ENCODE measurements at places on chromosomes 7 and 10. TPM values are rescaled to one million over a fixed set of nuclear protein-coding genes. Genes with fewer than 3 reads are reported as not detected.

DNA sequence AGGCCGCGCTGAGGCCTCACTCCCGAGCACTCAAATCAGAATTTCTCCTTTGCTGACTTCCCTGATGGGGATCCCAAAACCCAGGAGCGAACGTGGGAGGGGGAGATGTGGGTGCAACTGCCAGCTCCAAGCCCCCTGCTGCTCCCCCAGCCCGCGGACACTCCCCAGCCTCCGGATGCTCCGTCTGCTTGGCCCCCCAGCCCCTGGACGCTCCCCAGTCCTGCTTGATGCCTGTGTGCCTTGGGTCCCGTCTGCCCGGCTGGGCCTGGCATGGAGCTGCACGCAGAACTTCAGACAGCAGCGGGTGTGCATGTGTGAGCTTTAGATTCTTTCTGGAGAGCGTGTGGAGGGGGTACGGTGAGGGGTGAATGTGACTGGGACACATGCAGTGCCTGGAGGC is 4.7 kb upstream of the SHH start:
- no peak for DNase-seq

GRCh38 chr10:89029181-89029580 is 38.6 kb downstream of the FAS start:
- DNase-seq: no peak

DNA sequence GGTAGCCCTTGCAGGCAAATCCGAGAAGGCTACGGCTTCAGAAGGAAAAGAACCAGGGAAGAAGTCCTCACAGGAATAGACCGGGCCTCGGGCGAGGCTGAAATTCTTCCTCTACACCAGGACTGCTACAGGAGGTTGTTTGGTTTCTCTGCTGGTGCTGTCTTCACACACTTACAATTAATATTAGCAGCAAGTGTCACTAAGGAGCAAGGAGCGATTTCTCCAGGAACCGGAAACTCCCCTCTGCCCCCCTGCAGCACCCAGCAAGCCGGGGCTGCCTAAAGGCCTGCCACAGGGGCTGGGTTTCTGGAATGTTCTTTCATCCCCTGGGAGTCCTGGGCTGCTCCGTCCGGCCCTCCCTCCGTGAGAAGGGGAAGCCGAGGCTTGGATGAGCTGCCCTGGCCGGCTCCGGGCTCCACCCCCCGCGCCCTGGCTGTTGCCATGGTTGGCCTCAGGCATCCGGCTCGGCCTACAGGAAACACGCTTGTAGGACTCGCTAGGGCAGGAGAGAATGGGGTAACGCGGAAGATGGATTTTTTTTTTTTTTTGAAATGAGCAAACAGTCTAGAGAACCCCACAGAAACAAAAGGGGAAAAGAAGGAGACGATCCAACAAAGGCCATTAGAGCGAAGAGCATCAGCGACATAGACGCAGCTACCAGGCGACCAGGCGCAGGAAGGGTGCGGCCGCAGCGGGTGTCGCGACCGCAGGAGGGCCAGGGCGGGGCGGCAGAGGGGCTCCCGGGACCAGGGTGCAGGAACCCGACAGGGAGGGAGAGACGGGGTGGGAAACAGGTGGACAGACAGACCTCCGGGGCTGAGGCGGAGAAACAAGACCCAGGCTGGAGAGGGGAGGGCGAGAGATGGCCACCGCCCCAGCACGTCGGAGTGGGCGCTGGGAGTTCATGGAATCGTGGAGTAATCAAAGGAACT is 33.0 kb downstream of the EN2 start:
- DNase-seq: peak; percentile 54

DNA sequence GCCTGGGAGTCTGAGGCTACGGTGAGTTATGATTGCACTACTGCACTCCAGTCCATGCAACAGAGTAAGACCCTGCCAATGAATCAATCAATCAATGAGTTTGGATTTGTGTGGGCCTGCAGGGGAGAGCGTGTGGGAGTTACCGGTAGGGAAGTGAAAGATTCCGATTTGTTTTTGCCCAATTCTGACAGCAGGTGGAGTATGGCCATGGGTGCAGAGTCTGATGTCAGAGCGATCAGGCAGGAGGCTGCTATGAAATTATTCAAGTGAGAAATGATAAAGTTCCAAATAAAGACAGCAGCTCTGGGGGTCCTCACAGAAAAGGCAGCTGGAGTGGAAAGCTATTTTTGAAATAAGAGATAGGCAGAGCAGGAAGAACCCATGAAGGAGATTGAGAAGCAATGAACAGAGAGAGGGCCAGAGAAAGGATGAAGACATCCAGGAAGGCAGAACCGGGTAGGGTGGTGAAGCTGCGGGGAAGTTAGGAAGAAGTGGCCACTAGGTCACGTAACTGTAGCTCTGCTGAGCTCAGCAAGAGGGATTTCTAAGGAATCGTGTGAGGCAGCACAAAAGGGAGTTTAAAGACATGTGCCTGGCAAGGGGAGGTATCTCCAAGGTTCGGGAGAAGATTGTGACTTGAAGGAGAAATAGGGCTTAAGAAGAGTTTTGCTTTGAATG is 93.7 kb upstream of the NMT2 start:
- DNase-seq: no peak

GRCh38 chr7:36278620-36279172 is 111.0 kb upstream of the ANLN start:
- DNase-seq: no peak

DNA sequence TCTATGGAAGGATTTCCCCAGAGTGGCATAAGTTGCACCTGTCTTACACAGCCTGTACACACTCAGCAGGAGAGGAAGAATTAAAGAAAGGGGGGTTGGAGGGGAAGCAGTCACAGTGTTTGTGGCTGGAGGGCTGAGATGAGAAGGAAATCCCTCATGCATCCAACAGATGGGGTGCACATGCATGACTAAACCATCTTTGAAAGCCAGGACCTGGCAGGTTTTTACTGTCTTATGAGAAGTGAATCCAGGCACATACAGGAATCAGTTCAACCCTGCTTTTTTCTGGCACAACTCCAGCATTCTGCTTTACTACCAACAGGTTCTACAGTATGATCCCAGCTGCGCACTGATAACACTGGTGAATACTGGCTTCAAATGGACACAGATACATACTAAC is 107.7 kb downstream of the CACNA2D1 start:
- no peak for DNase-seq

DNA sequence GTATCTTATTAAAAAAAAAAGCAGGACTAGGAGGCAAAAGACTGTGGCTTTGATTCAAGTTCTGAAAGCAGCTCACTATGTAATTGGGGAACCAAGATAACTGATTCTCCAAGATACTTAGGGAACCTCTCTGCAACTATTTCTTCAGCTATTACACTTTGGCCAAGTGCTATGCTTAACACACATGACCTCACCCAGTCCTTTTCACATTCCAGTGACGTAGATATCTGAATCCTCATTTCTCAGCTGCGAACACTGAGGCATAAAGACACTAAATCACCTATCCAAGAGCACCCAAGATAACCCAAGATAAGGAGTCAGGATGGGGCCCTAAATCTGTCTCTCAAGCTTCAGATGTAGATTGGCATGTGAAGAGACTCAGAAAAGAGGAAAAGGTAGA is 133.6 kb downstream of the GLI3 start:
- no peak for DNase-seq

GRCh38 chr7:27804139-27804538 is 64.2 kb downstream of the TAX1BP1 start:
- DNase-seq: no peak

DNA sequence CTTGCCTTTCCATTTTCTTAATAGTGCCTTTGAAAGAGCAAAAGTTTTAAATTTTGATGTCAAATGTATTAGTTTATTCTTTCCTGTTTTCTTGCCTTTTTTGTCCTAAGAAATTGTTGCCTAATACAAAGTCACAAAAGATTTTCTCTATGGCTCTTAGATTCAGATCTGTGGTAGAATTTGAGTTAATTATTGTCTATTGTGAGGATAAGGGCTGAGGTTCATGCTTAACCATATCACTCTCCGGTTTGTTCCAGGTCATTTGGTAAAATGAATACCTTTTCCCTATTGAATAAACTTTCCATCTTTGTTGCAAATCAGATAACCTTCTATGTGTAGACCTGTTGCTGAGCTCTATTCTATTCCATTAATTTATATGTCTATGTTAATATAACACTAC is 96.0 kb downstream of the NOD1 start:
- no peak for DNase-seq

DNA sequence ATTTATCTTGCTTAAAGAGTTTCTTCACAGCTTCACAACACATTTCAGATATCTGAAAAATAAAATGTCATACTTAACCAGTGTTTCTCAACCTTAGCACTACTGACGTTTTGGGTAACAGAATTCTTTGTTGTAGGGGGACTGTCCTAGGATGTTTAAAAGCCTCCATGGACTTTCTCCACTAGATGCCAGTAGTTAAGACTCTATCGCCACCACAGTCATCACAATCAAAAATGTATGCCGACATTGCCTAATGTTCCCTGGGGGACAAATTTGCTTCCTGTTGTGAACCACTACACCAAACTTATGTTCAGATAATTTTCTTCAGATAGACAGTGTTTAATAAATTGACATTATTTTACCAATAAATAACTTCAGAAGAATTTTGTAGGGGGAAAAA is 13.4 kb downstream of the NOC3L start:
- DNase-seq: no peak

GRCh38 chr10:119543814-119544642 is 1.5 kb upstream of the RGS10 start:
- DNase-seq: no peak

DNA sequence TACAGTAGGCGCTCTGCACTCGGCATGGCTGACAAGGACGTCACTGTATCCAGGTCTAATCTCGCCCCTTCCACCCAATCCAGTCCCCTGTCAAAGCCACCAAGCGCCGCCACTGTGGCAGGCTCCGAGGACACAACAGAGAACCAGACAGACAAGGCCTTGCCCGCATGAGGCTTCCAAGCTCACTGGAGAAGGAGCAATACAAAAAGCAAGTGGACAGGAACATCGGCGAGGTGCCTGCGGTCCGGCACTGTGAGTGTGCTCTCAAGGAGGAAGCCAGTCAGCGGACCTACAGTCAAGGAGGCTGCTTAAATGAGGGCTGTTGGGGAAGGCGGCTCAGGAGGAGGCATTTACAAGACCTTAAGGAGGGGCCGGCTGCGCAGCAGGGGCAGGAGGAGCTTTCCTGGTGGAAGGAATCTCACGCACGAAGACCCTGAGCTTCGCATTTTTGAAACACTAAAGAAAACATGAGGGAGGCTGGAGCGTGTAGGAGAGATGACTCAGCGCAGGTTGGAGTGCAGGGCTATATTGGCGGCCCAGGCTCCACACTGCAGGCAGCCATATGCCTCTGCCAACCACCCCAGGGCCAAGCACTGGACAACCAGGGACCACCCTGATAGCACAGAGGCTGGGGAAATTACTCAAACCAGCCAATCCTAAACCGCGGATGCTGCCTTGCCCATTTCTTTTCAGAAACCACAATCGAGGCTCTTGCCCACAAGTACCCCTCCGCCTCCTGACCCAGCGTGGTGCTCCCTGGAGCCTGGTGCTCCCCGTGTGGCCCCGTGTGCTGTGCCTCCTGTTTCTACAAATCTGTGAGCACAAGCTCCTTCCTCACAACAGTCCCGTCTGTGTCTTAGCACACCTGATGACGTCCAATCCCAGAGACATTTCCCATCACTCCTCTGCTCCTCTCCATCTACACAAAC is 28.9 kb downstream of the GNA12 start:
- no peak for DNase-seq

DNA sequence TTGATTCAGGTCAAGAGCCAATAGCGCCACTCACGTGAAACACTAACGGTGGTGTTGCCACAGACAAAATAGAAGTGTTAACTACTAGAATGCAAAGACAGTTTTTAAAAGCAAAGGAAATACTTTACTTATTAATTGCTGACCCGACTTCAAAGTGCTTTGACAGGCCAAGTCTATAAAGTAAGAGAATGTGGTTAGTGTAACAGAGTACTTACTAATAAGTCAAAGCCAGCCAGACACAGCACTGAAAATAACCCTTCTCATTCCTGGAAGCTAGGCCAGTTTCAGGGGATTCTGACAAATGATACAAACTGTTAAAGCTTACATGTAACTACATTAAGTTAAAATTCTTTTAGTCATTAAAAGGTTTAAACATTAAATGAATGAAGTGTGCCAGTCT is 50.3 kb downstream of the ENO4 start:
- no peak for DNase-seq

- DNase-seq: no peak
Observed at GRCh38 chr10:81027706-81028105, 490.0 kb downstream of the SH2D4B start.

DNA sequence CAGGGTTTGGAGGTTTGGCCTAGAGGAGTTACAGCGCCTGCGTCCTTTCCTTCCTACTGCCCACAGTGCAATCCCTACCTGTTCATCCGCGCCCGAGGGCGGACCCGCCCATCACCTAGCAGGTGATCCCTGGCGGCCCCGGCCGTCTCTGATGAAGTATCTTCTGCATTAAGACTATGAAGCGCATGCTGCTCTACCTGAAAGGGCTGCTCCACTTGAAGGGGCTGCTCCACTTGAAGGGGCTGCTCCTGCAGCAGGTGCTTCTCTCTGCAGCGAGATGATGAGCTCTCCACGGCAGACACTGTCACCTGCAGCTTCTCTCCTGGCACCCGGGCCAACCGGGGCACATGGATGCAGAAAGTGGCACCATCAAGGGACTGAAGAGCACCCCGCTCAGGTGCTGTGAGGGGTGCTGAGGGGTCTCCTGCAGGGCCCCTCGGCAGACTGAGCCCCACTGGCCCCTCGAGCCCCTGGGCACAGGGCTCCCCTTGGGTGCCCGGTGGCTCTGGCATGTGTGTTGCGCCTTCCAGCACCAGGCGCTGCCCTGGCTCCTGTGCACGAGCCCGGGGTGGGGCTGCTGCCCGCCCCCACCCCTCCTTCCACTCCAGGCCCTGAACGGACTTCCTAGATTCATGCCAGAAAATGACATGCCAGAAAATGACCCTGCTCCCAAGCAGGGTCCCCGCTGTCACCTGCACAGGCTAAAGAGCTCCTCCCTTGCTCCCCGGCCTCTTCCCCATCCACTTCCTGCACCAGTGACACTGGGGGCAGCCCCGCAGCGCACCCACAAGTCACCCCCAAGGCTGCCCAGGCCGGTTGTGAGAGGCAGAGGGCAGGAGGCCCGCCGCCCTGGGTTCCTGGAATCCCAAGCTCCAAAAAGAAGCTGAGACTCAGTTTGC is 29.4 kb downstream of the WDR86 start:
- no peak for DNase-seq

DNA sequence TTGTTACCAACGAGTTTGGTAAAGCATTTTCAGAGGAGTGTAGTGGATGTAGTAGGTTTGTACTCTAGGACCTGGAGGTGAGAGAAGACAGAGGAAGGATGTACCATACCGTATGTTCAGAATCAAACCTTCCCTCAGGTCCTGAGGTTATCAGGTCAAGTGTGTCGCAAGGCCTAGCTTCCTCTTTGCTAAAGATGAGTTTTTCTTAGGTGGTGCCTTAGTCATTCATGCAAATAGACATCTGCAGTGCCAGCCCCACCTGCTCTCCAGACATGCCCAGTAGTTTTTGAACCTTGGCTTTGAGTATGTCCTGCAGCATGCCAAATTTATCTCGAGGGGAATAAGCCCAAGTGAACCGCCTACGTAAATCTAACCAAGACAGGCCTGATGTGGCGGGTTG is 71.3 kb downstream of the HDAC9 start:
- no peak for DNase-seq

Gene LIPF
- total RNA-seq: not detected

Gene AP5Z1
- 12.9 TPM for total RNA-seq

Gene PITRM1
- total RNA-seq: 90.8 TPM

Gene NOLC1
- total RNA-seq: 24.2 TPM

Gene LMOD2
- 1,486 TPM for total RNA-seq
